ENCODE measurements at places on chromosomes 2 and 18. TPM values are rescaled to one million over a fixed set of nuclear protein-coding genes. Genes with fewer than 3 reads are reported as not detected.

DNA sequence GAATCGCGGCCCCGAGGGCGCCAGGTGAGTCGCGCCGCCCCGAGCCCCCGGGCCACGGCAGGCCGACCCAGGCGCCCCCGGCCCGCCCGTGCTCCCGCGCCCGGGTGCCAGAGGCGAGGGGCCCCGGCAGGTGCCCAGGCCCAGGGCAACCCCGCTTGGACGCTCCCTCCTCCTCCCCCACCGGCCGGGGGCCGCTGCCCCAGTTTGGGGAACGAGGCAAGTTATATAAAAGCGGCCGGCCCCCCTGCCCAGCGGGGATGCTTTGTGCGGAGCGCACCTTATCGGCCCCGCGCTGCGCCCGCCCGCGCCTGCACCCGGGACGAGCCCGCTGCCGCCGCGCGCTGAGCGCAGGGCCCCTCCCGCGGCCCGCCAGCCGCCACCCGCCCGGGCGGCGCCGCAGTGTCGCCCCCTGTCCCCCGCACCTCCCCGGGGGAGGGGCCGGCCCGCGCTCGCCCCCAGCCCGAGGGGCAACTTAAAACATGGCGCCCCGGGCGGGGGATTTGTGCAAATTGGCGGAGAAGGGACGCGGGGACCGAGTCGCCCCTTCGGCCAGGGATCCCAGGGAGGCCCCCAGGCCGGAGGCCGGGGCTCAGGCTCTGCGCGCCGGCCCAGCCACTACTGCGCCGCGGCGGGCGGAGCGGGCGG lies 639 bp downstream of the EPB41L3 start:
- no peak for DNase-seq

- DNase-seq: no peak
These were observed 61.3 kb downstream of the ASXL2 start for GRCh38 chr2:25817006-25817405.

MATN3 gene
- not detected for total RNA-seq

DNA sequence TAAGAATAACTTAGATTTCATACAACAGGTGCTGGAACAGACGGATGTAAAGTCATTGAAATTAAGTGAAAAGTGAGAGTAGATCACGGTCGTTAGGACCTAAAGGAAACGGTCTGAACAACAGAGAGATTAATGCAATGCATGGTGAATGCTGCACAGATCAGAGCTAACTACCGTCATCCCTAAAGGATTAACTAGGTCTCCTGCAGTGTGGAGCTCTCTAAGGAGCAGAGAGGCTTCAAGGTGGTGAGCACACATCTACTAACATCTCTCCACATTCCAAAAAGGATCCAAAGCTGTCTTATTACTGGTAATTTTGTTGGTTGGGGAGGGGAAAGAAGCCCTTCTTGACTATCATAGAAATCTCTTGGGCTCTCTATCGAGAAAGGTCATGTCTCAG lies 75.3 kb downstream of the CABYR start:
- no peak for DNase-seq

MYOM1 gene
- 3.2 TPM for total RNA-seq
